T-helper 17 cell (primary cell): ENCODE measurements at places on chromosomes 7 and 10.

DNA sequence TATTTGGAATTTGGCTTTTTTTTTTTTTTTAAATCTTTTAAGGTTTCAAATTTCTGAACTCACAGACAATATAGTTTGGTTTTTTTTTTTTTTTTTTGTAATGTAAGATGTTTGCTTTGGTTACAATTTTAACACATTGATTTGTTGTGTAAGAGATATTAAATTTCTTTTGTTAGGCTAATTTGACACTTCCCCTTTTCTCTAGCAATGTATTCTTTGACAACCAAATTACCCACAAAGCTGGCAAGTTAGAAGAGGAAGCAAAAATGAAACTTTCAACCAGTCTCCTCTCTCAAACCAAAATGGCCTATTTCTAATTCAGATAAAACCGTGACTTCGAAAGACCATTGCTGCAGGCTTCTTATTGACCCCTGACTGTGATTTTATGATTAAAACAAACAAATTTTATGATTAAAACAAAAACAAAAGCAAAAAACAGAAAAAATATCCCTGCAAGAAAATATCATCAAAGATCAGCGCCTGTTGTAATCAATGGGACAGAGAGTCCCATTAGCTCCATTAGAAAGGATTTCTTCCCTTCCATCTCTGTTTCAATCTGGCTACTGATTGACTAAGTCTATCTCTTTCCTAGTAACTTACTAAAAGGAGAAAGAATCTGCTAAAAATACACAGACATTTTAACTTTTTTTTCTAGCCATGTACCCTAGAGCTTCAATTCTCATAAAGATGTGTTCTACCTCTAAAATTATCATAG lies 489.2 kb downstream of the MDFIC start:
- no peaks in the 10 kb centered on the region for H3K27me3 ChIP-seq
- no peaks in the 10 kb centered on the region for H3K36me3 ChIP-seq
- H3K4me3 ChIP-seq: no peak overlapping the region

DNA sequence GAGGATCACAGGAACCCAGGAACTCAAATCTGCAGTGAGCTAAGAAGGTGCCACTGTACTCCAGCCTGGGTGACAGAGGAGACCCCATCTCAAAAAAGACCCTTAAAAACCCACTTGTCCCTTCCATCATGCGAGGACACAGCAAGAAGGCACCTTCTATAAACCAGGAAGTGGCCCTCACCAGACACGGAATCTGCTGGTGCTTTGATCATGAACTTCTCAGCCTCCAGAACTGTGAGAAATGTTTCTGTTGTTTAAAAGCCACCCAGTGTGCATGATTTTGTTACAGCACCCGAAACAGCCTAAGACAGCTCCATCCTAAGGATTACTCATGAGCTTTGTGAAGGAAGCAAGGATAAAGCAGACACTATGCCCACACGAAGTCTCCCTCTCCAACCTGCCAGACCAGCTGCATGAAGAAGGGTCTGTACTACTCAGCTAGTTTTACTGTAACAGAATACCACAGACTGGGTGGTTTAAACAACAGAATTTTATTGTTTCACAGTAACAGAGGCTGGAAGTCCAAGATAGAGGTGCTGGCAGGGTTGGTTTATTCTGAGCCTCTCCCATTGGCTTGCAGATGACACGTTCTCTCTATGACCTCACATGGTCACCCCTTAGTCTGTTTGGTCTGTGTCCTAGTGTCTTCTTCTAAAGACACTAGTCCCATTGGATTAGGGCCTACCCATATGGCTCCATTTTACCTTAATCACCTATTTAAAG lies 13.7 kb downstream of the VIM start:
- peaks cover 11% of the 10 kb centered on the region for H3K4me1 ChIP-seq
- peaks cover 5% of the 10 kb centered on the region for H3K36me3 ChIP-seq
- no peaks in the 10 kb centered on the region for H3K27me3 ChIP-seq

DNA sequence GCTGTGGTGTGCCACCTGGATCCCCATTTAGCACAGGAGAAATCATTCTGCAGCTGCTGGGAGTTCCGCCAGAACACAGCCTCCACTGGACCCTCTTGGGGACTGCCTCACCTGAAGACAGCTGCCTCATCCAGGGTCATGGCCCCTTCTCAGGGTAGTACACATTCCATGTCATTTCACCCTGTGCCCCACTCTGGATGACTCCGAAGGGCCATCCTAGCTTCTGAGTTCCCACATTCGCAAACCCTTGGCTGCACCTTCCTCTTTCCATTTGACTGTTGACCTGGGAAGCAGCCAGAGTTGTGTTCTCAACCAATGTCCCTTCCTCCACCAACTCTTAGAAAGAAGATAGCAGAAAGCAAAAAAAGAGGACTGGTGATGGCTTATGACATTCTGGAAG lies 125.6 kb upstream of the TBX20 start:
- H3K27ac ChIP-seq: no peak overlapping the region
- no peaks in the 10 kb centered on the region for H3K36me3 ChIP-seq
- H3K4me1 ChIP-seq: no peaks in the 10 kb centered on the region
- no peak for DNase-seq
- no peak overlapping the region for H3K4me3 ChIP-seq
- H3K27me3 ChIP-seq: peaks cover 41% of the 10 kb centered on the region

DNA sequence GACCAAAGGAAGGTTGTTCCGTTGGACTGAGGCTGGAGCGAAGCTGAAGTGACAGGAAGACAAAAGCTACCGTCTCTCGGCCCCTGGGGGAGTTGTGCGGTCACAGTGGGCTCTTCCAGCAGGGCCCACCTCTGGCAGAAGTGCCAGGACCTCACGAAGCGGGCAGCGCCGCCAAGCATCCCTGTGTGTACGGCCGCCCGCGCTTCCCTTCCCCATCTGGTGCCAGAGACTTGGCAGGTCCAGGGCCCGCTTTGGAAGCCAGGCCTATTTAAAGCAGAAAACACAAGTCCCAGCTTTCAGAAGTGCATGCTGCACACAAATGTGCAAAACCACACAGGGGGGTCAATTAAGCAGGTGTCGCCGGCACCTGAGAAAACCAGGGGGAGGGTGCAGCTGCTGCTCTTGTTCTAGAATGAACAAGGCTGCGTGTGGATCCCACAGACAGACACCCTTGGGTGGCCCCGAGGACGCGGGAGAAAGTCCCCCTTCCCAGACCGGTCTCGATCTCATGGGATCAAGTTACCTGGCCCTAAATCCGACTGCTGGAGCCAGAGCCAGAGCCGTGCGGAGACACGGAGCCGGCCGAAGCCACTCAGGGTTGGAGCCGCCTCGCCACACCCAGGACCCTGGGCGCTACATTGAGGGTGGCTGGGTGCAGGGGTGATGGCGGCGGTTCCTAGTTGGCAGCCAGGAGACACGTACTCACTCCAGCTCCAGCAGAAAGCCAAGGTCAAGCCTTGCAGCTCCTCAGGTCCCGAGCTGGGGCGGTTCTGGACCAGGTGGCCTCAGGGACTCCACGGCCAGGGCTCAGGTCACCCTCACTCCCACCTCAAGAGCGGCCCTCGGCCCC lies 51.8 kb upstream of the PPP2R2D start:
- H3K4me1 ChIP-seq: no peaks in the 10 kb centered on the region
- peaks cover 19% of the 10 kb centered on the region for H3K27me3 ChIP-seq
- no peak overlapping the region for H3K27ac ChIP-seq
- DNase-seq: no peak
- no peak overlapping the region for H3K4me3 ChIP-seq

DNA sequence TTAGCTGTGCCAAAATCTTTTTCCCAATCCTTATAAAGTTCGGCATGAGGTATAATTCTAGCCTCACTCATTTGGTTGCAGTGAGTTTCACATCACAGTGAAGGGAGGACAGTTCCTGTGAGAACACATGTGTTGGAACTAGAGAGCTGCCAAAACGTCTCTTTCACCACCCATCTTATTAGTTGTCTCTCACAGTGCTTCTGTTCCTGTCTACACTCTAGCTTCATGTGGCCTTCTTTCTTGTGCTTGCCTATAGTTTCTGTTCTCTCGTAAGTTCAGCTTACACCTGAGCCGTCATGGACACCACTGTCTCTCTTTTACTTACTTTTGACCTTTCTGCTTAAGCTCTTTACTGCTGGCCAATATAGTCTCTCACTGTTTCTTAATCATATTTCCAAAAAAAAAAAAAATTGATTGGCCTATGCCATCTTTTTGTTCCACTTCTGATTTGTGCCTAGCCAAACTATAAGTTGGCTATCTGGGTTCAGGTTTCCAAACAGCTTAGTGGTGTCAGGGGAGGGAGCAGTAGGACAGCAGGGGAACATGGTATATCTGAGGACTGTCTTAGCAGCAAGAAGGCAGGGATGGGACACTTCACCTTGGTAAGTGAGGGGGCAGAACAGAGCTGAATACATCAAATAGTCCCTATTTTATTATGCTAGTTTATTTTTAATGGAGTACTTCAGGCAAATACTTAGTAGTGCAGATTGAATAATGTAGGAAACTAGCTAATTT lies 38.0 kb downstream of the ZNRF2 start:
- no peak for DNase-seq
- H3K36me3 ChIP-seq: peaks cover 4% of the 10 kb centered on the region
- H3K27ac ChIP-seq: peak overlapping the region; percentile 99
- H3K4me1 ChIP-seq: peaks cover 54% of the 10 kb centered on the region

DNA sequence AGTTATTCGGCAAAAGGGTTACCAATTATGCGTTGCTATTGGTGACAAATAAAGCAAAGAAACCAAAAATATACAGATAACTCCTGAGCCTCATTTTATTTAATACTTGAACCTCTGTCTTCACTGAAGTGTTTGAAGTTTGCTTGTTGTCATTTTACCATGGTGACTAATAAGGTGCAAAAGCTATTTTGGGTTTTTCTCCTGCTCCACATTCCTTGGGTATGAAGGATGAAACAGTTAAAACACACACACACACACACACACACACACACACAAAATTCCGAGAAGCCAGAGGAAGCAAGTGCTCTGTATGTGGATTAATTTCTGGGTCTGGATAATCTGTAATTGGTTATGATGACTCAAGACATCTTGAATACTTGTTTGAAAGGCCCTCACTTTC lies 246.5 kb downstream of the COBL start:
- H3K27ac ChIP-seq: no peak overlapping the region
- no peak for DNase-seq
- peaks cover 5% of the 10 kb centered on the region for H3K27me3 ChIP-seq
- H3K36me3 ChIP-seq: no peaks in the 10 kb centered on the region

DNA sequence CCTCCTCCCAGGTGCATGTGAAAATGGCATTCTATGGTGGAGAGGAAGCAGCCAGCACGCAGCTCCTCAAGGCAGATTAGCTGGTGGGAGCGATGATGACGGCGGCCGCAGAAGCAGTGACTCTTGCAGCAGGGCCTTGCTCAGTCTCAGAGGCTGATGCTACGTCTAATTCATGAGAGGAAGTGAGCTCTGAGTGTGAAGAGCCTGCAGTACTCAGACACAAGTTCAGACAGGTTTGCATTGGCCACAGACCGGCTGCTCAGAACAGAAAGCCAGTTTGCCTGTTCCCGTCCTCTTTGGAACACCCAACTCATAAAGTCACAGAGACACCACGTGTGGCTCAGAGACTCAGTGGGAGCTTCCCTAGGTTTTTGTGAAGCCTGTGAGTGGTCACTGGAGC lies 136.5 kb downstream of the ADARB2 start:
- no peak overlapping the region for H3K4me3 ChIP-seq
- peaks cover 24% of the 10 kb centered on the region for H3K27me3 ChIP-seq
- DNase-seq: no peak

GRCh38 chr10:93236393-93237040 lies 162.8 kb downstream of the CYP26A1 start:
- no peak overlapping the region for H3K4me3 ChIP-seq
- H3K27ac ChIP-seq: no peak overlapping the region
- H3K36me3 ChIP-seq: peaks cover 3% of the 10 kb centered on the region

- H3K27me3 ChIP-seq: no peaks in the 10 kb centered on the region
- H3K4me3 ChIP-seq: no peak overlapping the region
- no peak for DNase-seq
- H3K27ac ChIP-seq: no peak overlapping the region
- H3K36me3 ChIP-seq: no peaks in the 10 kb centered on the region
Observed at GRCh38 chr7:69762821-69763352, 164.6 kb downstream of the AUTS2 start.

DNA sequence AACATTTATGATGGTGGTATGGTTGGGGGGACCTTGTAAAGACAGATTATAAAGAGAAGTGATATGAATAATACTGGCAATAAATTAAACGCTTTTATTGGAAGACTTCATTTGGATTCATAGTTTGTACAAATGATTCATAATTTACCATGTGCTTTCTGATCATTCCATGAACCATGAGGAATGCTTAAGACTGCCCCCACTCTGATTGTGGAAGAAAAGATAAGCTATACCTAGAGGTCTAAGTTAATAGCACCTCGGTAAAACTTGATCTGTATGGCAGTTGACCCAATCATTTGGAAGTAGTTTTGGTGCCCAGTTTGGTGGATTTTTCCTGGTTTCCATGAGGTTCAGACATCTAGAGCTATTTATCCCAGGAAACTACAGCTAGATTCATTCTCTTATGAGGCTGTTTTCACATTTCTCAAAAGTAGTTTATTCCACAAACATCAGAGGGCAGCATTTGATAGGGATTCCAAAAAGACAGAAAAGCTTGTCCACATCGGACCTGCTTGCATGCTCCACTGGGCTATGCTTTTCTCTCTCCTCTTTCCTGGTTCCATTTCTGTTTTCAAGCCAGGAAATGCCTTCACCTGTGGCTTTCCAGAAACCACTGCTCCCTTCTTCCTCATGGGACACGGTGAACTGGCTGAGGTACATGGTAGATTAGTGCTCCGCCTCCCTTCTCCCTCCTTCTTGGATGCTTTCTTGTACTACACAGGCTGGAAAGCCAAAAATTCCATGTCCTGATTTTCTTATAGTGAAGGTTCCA lies 29.2 kb downstream of the TFAM start:
- no peak for DNase-seq
- no peak overlapping the region for H3K4me3 ChIP-seq
- H3K27me3 ChIP-seq: peaks cover 34% of the 10 kb centered on the region
- no peak overlapping the region for H3K27ac ChIP-seq
- no peaks in the 10 kb centered on the region for H3K36me3 ChIP-seq

- H3K27me3 ChIP-seq: peaks cover 46% of the 10 kb centered on the region
- DNase-seq: no peak
- H3K4me3 ChIP-seq: no peak overlapping the region
Observed at GRCh38 chr10:100103581-100103980, 21.9 kb upstream of the CPN1 start.

- no peak for DNase-seq
- H3K27me3 ChIP-seq: no peaks in the 10 kb centered on the region
- peaks cover 26% of the 10 kb centered on the region for H3K4me1 ChIP-seq
- H3K36me3 ChIP-seq: no peaks in the 10 kb centered on the region
- no peak overlapping the region for H3K4me3 ChIP-seq
Observed at GRCh38 chr10:27536437-27536836, 32.3 kb downstream of the RAB18 start.
